ENCODE measurements at places on chromosomes 3 and 15.

DNA sequence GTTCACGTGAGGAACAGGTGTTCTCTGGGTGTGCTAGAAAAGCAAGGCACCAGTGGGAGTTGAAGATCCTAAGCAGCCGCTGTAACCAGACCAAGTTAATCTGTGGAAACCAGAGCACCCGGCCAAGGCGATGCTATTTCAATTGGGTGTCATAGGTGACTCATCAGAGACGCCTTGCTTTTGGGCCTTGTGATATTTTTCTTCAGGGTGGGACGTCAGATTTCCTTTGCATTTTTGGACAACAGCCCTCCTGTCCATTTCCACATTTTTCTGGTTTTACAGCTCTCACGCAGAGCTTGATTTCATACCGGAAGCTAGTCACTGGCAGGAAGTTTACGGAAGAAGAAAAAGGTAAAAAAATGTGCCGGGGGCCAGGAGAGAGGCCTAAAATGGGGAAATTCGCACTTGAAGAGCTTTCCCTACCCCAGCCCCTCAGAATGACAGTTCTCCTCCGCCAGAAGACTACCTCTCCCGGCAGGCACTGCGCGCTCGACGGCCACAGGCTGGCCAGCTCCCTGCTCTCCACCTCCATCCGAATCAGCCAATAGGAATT lies 471 bp upstream of the KBTBD8 start:
- DNase-seq = no peak

DNA sequence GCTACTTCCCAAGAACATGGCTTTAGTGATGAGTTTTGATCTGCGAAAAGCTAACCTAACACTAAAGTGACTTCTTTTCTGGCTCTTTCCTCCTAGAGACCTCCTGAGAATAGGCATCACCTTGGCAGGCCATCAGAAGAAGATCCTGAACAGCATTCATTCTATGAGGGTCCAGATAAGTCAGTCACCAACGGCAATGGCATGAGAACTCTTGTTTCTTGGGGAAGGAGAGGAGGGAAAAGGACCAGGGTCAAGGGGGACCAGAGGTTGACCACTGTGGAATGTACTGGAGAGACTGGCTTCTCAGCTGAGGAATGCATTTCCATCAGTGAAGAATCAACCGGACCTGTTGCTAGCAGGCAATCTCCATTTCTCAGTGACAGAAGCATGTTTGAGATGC lies 463.9 kb downstream of the EPHB1 start:
- no peak for DNase-seq

DNA sequence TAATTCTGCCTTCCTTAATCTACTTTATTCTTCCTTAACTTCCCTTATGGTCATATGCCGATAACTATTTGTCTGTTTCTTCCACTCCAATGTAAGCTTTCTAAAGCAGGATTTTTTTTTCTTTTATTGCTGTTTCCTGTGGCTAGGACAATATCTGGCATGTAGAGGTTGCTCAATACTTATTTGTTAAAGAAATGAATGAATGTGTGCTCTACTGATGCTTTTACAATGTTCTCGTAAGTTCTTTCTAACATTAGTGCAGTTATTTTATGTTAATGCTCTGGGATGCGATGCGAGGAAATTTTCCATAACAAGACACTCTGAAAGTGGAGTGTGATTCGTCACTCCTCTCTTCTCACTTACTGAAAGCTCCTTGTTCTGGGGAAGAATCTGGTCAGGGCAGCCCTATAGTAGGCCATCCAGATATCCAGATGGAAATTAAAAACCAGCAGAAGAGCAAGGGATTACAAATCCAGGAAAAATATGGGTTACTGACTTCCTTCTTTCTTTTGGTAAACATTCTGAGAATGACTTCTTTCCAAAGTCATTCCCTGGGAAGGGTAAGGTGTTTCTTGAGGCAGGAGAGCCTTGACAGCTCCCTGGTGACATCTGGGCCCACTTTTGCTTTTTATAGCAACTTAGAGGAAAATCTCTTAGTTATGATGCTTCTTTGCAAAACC lies 420.4 kb downstream of the PDCD6IP start:
- DNase-seq = no peak

DNA sequence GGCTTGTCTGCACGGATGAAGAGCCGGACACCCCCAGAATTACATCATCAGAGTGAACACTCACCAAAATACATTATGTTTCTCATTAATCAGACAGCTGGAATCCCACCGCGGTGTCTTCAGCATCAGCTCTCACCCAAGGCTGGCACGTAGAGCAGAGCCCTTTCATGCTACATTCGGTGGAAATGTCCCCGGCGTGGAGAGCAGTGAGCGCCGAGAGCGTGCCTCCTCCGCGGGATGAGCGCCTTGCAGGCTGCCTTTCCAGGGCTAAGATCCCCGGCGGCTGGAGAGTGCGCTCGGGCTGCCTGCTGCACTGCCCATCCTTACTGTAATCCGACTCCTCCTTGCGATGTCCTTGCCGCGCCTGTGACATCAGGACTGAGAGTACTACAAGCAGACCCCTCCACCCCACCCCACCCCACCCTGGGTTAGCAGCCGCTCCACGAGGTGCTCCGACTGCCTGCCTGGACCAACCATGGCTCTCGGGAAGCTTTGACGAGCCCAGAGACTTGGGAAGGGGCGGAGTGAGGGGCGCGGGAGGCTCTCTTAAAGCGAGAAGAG lies at the start of gene ZNF385D:
TSS of gene ZNF385D (minus strand) at position 380 of the 561 bp plus-strand sequence. CDS start at position 86, 294 bp downstream.
- DNase-seq = no peak

DNA sequence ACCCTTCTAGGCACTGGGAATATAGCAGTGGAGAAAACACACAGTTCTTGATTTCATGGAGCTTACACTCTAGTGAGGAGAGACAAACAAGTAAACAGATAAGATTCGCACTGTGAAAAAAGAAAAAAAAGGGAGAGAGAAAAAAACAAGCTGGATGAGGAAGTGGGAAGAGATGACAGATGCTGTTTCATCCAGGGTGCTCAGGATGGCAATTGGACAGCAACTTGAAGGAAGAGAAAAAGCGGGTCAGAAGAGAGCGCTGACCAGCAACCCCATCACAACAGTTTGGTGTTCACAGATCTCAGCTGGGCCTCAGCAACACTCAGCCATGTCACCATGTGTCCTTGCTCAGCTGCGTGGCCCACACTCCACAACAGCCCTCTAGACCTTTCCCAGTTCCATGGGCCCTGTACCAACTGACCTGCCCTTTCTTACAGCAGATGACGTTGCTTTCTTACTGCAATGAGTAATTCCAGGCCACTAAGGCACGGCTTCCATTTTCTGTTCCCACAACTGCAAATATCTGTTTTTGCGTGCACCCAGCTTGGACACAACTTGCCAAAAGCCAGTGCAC lies 230.8 kb downstream of the MEX3B start:
- DNase-seq = no peak

- no peak for DNase-seq
Measured at GRCh38 chr3:110897046-110897445, 174.6 kb upstream of the NECTIN3 start.

All from stimulated activated CD8-positive, alpha-beta memory T cell treated with anti-CD3 and anti-CD28 coated beads, Interleukin-7, amount 100 ng/mL, for 1 hour (primary cell).